Bronchial epithelial cell (primary cell): ENCODE measurements at places on chromosomes 7 and 10. TPM values are rescaled to one million over a fixed set of nuclear protein-coding genes. Genes with fewer than 3 reads are reported as not detected.

Gene AS3MT
- total RNA-seq: 2.1 and 2.6 TPM in 2 replicates

Gene ZKSCAN1
- 25.0 and 33.2 TPM in 2 replicates for total RNA-seq

Gene OR2A7
- total RNA-seq: 0.53 and 1.7 TPM in 2 replicates

Gene FZD8
- total RNA-seq: 5.2 and 6.8 TPM in 2 replicates

Gene CCDC7
- total RNA-seq: 1.8 and 2.4 TPM in 2 replicates

Gene CYP3A5
- total RNA-seq: 3.7 and 30.2 TPM in 2 replicates

Gene FAM149B1
- total RNA-seq: 17.6 and 24.3 TPM in 2 replicates

Gene OR2A5
- not detected in 2 replicates for total RNA-seq

Gene GPAM
- 9.2 and 10.4 TPM in 2 replicates for total RNA-seq

Gene RAMP3
- total RNA-seq: not detected in 2 replicates

Gene EPHA1
- 19.0 and 51.5 TPM in 2 replicates for total RNA-seq

Gene GPR85
- 0.26 and 0.77 TPM in 2 replicates for total RNA-seq

Gene EFCAB10
- total RNA-seq: 0.51 and 0.53 TPM in 2 replicates

Gene PLEKHS1
- total RNA-seq: not detected in 2 replicates

Gene LIPM
- not detected in 2 replicates for total RNA-seq

Gene SHTN1
- 2.1 and 3.1 TPM in 2 replicates for total RNA-seq

Gene HMX3
- total RNA-seq: 0.13 TPM in 1 of 2 replicates, not detected in the other

Gene TLL2
- total RNA-seq: 0.26 TPM in 2 replicates

Gene CLEC5A
- not detected in 2 replicates for total RNA-seq

Gene UFSP1
- total RNA-seq: 4.2 and 4.7 TPM in 2 replicates

Gene KLF14
- under 0.01 TPM in 1 of 2 replicates, not detected in the other for total RNA-seq

Gene SAMD9
- 5.5 and 13.2 TPM in 2 replicates for total RNA-seq

Gene SLC26A5
- total RNA-seq: not detected in 2 replicates

Gene CPED1
- under 0.01 and 0.26 TPM in 2 replicates for total RNA-seq

Gene UCMA
- total RNA-seq: not detected in 2 replicates

Gene PKD1L1
- total RNA-seq: under 0.01 and 0.26 TPM in 2 replicates

Gene ATRNL1
- total RNA-seq: 0.13 and 0.53 TPM in 2 replicates

Gene HOXA1
- total RNA-seq: 0.26 TPM in 2 replicates

Gene SPDYE6
- total RNA-seq: under 0.01 TPM in 1 of 2 replicates, not detected in the other

Gene CLCN1
- total RNA-seq: under 0.01 and 0.13 TPM in 2 replicates

Gene FUOM
- 16.8 and 23.2 TPM in 2 replicates for total RNA-seq

Gene FAM25A
- 4.7 and 30.6 TPM in 2 replicates for total RNA-seq

Gene ACSL5
- total RNA-seq: under 0.01 TPM in 1 of 2 replicates, not detected in the other

Gene CFAP70
- 0.79 and 2.4 TPM in 2 replicates for total RNA-seq

Gene ADAM22
- total RNA-seq: under 0.01 TPM in 1 of 2 replicates, not detected in the other

Gene FBXO24
- 0.38 and 0.53 TPM in 2 replicates for total RNA-seq

Gene NCAPG2
- total RNA-seq: 3.2 and 3.5 TPM in 2 replicates

Gene KLLN
- 0.13 and 0.26 TPM in 2 replicates for total RNA-seq

Gene FRA10AC1
- 4.7 and 7.2 TPM in 2 replicates for total RNA-seq

Gene ITPRIP
- total RNA-seq: 12.9 and 30.7 TPM in 2 replicates

Gene CYP2C19
- total RNA-seq: 0.26 and 1.2 TPM in 2 replicates

Gene CALCR
- not detected in 2 replicates for total RNA-seq

Gene SUN3
- total RNA-seq: 0.51 and 0.79 TPM in 2 replicates

Gene FOXI2
- total RNA-seq: not detected in 2 replicates

Gene MGAM2
- under 0.01 TPM in 1 of 2 replicates, not detected in the other for total RNA-seq

Gene RBM20
- 1.8 TPM in 1 of 2 replicates, not detected in the other for total RNA-seq

Gene TCAF1
- total RNA-seq: 12.3 and 17.6 TPM in 2 replicates

Gene LRRD1
- 0.13 TPM in 1 of 2 replicates, not detected in the other for total RNA-seq

Gene C10orf53
- total RNA-seq: not detected in 2 replicates

Gene HOXA6
- 0.53 TPM in 1 of 2 replicates, not detected in the other for total RNA-seq

Gene HMX2
- not detected in 2 replicates for total RNA-seq

Gene BTBD16
- 0.13 and 0.26 TPM in 2 replicates for total RNA-seq

Gene AKR1C8
- 0.26 TPM in 1 of 2 replicates, not detected in the other for total RNA-seq

Gene TCAF2
- 1.1 and 2.3 TPM in 2 replicates for total RNA-seq
